Astrocyte of the spinal cord (primary cell): ENCODE measurements at places on chromosomes 2 and 18.

DNA sequence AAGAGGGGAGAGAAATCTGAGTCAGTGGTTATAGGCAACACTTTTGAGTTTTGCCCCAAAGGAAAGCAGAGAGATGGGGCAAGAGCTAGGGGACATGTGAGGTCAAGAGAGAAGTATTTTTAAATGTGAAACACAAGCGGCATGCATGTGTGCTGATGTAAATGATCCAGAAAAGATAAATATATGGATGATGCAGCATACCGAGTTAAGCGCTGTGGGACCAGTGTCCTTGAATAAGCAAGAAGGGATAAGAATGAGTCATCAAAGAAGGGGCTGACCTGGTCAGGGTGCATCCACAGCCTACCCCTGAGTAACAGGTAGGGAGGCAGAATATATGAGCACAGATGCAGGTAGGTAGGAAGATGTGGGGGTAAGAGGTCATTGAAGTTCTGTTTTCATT lies 180.9 kb downstream of the TRABD2A start:
- no peak for DNase-seq

- peak; percentile 60 for DNase-seq
These were observed 178.1 kb upstream of the PIEZO2 start for GRCh38 chr18:11327391-11328009.

DNA sequence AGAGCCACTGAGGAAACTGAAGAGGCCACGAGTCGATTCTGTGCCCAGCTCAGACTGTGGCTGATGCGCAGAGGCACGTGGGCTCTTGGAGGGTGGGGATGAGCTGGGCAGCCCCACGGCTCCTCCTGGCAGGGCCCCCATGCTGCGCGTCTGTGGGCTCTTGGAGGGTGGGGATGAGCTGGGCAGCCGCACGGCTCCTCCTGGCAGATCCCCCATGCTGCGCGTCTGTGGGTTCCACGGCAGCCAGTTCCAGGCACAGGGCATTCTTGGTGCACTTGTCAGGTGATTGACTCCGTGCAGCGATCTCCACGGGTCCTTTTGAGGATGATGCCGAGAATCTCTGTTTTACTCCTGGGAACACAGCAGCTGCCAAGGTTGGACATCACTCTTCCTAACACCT lies 138.1 kb upstream of the ZNF236 start:
- DNase-seq, result no peak

- no peak for DNase-seq
These were observed 84.7 kb upstream of the EML6 start for GRCh38 chr2:54638774-54639187.

DNA sequence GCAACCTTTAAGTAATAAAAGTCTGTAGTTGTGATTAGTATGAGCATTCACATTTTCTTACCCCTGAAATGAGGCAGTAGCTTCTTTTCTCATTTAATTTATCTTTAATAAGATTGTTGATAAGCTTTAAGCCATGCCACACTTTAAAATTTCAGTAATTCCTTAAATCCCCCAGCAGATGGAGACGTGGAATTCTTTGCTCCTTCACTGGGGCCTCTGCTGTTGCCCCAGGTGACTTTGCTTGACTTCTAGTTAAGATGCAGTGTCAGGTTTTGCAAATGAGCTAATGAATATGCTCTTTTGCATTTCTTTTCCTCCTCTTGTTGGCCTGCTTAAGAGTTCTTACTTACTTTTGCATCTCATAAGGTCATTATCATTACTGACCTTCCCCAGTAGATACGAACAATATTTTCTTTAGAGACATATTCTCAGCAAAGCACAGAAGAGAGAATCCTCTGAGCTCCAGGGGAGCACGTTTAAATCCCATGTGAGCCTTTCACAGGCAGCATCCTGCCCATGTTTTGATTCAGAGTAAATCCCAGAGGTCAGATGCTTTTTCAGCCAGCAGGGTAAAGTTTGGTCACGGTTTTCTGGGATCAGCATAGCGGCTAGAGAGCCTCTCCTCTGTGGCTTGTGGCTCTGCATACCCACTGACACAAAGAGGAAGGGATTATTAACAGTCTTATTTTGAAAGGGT lies 222.9 kb downstream of the PTPRM start:
- peak; percentile 60 for DNase-seq
